ENCODE measurements at places on chromosomes 4 and X.

- no peak for DNase-seq
Observed at GRCh38 chr4:173936861-173937260, 346.6 kb downstream of the FBXO8 start.

GRCh38 chr4:180134091-180134866, 2108.9 kb upstream of the TENM3 start:
- DNase-seq, result no peak

DNA sequence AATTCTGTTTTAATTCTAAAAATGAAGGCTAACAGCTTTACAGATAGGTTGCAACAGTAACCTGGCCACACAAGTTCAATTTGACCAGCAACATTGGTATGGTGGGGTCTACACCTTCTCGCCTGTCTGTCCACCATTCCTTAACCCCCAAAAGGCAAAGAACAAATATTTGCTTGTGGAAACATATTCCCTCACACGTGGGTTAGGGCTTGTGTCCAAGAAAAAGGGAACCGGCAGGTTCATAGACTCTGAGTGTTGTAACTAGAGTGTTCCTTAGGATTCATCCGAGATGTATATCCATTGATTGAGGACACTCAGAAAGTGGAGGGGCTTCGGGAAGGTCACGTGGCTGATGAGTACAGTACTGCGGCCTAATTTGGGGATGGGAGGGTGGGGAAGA, 54.1 kb downstream of the C4orf51 start:
- DNase-seq, result no peak

- DNase-seq, result no peak
Observed at GRCh38 chrX:101057093-101057714, 5.3 kb upstream of the TRMT2B start.

- DNase-seq, result no peak
Observed at GRCh38 chr4:155592179-155592937, 74.3 kb upstream of the GUCY1A1 start.

DNA sequence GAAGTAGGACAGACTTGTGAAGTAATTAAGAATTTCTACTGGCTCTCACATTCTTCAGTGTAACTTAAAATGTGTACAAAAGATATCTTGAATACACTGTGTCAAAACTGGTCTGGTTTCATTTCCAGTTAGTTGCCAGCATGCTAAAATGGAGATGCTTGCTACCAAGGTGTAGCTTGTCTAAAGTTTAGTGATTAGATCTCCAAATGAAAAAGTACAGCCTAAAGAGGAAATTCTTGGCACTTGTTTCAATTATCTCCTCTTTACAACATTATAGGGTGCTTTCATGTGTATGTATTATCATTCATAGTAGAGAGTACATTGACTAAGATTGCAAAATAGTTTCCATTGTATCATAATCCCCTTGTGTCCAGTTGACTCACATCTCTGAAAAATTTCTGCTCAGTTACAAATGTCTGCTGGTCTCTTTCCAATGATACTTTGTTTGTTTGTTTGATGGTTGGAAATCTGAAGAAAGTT, 97.3 kb upstream of the SPRY1 start:
- no peak for DNase-seq

DNA sequence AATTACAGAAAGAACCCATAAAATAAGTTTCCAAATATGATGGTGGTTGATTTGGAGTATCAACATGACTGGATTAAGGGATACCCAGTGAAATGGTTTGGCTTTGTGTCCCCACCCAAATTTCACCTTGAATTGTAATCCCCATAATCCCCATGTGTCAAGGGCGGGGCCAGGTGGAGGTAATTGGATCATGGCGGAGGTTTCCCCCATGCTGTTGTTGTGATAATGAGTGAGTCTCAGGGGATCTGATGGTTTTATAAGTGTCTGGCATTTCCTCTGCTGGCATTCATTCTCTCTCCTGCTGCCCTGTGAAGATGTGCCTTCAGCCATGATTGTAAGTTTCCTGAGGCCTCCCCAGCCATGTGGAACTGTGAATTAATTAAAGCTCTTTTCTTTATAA, 39.1 kb downstream of the WDFY3 start:
- DNase-seq, result no peak

DNA sequence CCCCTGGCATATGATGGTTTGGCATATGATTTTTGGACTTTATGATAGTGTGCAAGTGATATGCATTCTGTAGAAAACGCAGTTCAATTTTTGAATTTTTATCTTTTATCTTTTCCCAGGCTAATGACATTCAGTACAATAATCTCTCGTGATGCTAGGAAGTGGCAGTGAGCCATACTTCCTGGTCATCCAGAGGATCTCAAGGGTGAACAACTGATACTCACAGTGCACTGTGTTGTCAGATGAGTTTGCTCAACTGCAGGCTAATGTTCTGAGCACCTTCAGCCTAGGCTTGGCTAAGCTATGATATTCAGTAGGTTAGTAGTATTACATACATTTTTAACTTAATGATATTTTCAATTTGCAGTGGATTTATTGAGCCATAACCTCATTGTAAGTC, 405.3 kb downstream of the PCDH7 start:
- DNase-seq, result no peak

DNA sequence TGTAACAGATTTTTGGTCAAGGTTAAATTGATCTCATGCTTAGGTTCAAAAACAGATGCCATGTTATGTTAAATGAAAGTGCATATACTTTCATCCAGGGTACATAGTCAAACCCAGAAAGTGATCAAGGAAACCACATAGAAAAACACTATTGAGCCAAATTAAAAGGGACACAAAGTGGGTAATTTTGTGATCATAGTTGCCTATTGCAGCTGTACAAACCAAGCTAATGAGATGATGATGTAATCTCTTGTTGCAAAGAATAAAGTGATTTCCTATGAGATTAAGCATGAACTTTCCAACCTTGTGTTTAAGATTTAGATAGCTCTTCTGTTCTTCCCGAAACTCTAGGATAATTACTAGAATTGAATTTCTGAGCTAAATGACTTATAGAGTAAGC, 20.2 kb upstream of the LIMCH1 start:
- DNase-seq, result no peak

DNA sequence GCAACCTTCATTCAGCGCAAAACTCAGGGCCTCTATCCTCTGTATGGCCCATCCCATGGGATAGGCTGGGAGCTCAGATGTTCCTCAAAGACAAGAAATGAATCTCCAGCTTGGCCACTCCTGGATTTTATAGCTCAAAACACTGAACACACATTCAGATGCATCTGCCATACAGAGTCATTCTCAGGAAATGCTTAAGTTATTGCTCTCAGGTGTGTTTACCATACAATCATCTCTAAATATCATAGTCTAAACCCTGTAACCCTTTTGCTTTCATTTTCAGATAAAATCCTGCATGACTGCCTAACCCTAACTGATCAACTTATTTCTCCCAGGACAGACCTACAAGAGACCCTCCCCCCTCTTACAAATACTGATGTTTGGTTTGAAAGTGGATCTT, 140.9 kb upstream of the FMR1 start:
- DNase-seq, result no peak

- DNase-seq, result no peak
Observed at GRCh38 chr4:128796934-128797333, 12.6 kb upstream of the JADE1 start.

- no peak for DNase-seq
Observed at GRCh38 chr4:99457270-99457669, 22.1 kb upstream of the ADH7 start.

GRCh38 chr4:44157611-44158277, 290.9 kb downstream of the KCTD8 start:
- DNase-seq, result peak; percentile 17

- DNase-seq, result no peak
Observed at GRCh38 chr4:54992266-54992665, 133.1 kb downstream of the KDR start.

Measured in HTR-8/SVneo (cell line).